ENCODE measurements at places on chromosomes 7 and 10.

GRCh38 chr7:130995252-130996081 is 261.5 kb upstream of the KLF14 start:
- no peak for DNase-seq

DNA sequence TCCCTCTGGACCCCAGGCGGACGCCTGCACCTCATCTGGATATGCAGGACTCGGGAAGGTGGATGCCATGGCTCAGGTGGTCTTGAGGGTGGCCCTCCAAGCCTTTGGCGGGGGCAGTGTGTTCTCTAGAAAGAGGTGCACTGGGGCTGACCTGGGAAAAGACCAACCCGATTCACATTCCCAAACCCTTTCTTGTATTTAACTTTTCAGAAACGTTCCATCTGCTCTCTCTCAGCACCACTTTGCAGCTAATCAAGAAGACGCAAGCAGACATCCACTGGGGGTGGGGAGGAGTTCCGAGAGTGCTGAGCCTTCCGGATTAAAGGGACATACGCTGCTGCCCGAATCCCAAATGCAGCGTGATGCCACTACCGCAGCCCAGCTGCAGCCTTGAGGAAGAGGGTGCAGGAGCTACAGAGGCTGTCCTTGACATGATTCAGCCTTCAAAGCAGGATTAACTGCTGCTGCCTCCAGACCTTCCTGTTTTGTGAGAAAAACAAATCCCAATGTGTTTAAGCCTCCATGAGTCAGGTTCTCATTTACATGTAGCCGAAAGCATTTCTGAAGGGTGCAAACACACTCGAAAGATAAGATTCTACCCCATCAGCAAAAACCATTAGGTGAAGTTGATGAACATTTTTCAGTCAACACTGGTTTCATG is 39.9 kb downstream of the RBM17 start:
- no peak for DNase-seq

GRCh38 chr7:92586403-92586802 is 3.8 kb downstream of the FAM133B start:
- no peak for DNase-seq

DNA sequence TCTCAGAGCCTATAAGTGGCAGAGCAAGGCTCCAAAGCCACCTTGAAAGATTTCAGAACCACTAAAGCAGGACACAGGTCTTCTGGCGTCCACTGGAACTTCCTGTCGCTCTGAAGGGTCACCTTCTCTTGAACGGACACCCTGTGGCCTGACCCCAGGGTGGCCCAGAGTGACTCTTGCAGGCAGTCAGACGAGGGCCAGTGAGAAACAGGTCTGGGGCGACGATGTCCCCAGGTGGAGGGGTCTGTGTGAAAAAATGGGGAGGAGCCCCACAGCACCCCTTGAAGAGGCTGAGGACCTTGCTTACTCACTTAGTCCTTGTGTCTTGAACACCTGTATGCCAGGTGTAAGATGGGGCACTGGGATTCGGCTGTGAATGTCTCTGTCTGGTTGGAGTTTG is 946 bp upstream of the RASGEF1A start:
- DNase-seq = no peak

DNA sequence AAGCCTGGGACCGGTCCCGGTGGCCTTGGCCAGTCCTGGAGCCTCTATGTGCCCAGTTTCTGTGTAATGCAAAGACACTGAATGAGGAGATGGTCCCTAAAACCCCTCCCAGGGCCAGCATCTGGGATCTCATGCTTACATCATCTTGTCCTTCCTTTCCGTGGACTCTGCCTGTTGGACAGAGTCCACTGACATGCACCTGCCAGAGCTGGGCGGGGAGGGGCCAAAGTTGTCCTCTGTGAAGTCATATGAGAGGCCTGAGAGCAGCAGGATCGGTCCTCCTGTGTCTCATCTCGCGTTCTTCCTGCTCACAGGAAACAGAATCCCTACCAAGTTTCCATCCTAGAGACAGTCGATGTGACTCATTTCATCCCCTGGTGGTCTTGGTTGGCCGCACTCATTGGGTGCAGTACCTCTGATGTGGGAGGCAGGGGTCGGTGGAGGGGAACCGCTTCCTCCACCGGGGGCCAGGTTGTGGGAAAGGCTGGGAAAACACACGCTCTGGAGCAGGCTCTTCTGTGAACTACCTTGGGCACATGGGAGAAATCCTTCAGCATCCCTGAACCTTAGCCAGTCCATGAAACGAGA is 389.6 kb upstream of the PODXL start:
- no peak for DNase-seq

- DNase-seq = no peak
These were observed 26.9 kb downstream of the RGS10 start for GRCh38 chr10:119515511-119516045.

DNA sequence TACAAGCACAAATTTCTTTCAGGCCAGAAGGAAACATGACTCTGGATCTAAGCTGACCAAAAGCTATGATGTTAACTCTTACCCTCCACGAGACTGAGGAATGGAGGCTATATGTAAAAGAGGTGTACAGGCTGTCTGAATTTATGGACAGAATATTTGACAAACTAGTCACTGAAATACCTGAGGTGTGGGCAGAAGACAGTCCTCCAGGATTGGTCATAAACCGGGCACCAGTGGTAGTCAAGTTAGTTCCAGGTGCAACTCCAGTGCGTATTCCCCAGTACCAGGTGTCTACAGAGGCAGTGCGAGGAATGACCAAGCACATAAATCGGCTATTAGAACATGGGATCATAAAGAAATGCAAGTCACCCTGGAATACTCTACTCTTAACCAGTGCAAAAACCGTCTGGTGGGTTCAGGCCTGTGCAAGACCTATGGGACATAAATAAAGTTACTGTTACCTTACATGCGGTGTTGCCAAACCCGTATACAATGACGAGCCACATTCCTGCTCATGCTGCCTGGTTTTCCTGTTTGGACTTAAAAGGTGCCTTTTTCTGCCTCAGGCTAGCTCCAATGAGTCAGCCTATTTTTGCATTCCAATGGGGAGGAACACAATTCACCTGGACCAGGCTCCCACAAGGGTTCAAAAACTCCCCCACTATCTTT is 6.7 kb upstream of the CYREN start:
- no peak for DNase-seq

GRCh38 chr10:131090761-131091661 is 220.5 kb downstream of the TCERG1L start:
- no peak for DNase-seq

DNA sequence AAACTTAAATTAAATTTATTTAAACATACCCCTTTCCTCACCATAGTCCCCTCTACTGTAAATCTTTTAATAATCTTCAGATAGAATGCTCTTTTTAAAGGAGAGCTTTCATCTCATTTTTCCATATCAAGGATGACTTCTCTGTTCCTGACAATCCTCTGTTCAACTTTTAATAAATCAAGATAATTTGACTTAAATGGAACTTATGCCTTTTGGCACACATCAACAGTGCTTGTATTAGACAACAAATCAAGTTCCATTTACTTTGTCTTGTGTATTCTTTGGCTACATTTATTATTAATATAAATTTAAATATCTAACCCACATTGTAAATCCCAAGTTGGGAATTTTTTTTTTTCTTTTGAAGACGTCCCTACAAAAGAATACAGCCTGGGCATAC is 42.7 kb upstream of the HYAL4 start:
- no peak for DNase-seq

- no peak for DNase-seq
These were observed 7.0 kb upstream of the ZNF862 start for GRCh38 chr7:149830997-149831740.

DNA sequence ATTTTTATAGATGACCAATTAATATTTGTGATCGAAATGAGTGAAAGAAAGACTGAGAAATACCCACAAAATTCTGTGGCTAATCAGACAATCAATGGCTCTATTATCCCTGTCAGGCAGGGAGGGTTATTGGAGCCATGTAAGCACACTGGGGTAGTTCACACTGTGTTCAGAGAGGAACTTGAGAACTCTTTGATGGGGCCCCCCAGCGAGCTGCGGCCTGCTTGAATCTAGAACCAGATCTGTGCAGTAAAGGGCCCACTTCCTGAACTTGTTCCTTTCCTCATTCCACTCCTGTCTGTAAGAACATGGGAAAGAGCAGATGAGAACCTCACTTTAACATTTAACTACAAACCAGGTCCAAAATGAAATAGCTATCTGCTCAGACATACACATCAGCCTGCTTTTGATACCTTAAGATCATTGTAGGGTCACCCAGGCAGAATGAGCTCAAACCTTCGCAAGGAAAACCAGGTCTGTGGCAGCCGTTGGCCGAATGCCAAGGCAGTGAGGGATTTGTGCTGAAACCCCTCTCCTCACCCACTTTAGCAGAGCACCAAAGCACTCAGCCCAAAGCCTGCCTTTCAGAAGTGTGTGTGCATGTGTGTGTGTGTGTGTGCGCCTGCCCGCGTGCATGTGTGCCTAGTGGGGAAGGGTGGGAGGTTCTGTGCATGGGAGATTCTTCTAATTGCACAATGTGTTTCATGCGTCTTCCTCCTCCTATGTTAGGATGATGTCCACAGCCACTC is 365.6 kb upstream of the MGMT start:
- no peak for DNase-seq

- no peak for DNase-seq
These were observed 394.8 kb upstream of the IGFBP3 start for GRCh38 chr7:46315891-46316290.

DNA sequence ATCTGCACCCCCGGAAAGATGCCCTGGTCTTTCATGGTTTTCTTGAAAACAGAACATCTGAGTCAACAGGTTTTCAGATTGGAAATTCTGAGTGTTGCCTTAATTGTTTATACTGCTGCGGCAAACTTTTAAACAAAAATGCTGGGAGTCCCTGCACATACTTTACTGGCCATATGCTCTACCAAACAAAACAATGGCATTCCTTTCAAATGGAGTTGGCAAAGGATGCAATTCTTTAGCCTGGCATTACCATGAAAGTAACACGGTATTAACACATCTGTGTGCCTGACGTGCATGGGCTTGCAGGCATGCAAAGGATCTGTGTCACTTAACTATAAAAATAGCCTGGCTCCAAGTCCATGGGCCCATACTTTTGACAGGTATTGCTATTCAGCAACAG is 4.2 kb downstream of the INHBA start:
- no peak for DNase-seq

DNA sequence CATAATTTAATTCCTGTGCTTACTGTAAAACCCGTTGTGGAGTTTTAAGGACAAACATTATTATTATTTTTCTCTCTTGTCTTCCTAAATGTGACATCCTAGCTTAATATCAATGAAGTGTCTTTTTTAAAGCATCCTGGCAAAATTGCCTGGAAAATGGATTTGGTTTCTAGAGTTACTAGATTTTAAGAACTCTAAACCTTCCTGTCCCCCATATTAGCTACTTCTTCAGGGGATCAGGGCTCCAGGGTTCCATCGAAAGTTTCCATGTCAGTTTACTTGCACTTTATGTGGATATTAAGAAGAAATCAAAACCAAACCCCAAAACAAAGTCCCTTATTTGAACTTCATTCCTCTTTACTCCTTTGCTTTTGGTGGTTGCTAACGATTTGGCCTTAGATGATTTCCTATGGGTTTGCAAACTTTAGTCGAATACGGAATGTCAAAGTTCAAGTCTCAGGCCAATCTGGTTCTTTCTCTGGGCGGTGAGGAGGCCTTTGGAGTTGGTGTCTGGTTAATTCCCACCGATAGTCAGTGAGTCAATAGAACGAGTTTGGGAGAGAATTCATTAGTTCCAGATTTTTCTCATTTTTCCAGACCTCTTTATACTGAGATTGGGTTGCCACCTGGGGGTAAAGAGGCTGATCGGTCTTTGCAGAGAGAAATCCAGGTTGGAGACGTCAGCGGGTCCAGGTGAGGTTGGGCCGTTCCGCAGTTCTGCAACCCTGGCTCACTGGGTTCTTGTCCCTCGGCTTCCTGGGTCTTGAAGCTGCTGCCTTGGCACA is 1.1 kb downstream of the CUX1 start:
- DNase-seq = no peak

- DNase-seq = no peak
These were observed 268.5 kb downstream of the DNAJB9 start for GRCh38 chr7:108838198-108838597.

DNA sequence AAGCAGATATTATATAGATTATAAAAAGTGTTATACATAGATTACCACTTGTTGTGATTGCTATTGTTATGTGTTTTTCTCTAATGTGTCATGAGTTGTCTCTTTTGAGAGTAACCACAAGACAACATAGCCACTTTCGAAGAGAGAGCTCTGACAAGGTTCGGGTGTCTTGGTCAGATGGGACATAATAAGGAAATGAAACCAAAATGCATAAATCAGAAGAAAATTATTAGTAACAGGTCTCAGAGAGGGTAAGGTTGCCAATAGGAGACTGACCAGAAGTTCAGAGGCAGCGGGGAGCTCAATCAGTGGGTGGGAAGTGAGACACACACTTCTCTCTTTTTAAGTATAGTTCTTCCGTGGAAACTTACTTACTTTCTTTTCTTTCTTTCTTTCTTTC is 639.2 kb upstream of the POT1 start:
- no peak for DNase-seq

DNA sequence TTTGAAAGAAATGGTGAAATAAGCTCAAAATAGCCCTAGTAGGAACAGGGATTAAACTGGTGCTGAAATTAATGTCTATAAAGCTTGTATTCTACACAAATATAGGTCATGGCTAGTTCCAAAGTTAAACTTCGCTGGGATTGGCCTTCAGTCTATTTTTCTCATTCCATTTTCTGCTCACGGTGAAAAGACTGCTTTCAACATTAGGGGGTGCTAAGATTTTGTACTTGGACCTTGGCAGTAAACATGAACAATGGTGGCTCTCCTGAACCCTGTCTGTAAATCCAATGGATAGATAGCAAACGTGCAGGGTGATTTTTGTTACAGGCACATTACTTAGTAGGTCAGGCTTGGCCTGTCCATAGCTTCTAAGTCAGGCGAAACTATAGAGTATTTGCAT is 36.0 kb upstream of the RSU1 start:
- no peak for DNase-seq

GRCh38 chr7:132469264-132469663 is 107.0 kb downstream of the PLXNA4 start:
- no peak for DNase-seq

- DNase-seq = no peak
These were observed 29.6 kb upstream of the TMEM213 start for GRCh38 chr7:138768241-138768640.

- no peak for DNase-seq
These were observed 999 bp downstream of the ITIH5 start for GRCh38 chr10:7665767-7666166.

DNA sequence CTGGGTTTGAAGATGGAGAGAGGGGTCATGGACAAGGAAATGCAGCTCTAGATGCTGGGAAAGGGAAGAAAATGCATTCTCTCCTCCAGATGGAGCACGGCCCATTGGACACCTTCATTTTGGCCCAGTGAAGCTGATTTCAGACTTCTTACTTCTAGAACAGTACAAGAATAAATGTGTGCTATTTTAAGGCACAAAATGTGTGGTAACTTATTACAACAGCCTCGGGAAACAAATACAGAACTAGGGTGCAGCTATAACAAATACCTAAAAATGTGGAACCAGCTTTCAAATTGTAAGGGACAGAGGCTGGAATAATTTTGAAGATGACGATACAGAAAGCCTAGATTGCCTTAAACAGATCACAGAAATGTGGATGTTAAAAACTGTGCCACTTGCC is 54.1 kb downstream of the CYTH3 start:
- DNase-seq = no peak

Measured in stimulated activated CD4-positive, alpha-beta T cell treated with anti-CD3 and anti-CD28 coated beads, Interleukin-1b, Interleukin-23, amount 100 ng/mL, for 4 hours (primary cell).